ENCODE measurements at places on chromosomes 5 and 9. TPM values are rescaled to one million over a fixed set of nuclear protein-coding genes. Genes with fewer than 3 reads are reported as not detected.

The C9orf153 gene
- 0.55 TPM for total RNA-seq

The PCDHB6 gene
- not detected for total RNA-seq

The LRRC19 gene
- not detected for total RNA-seq

DNA sequence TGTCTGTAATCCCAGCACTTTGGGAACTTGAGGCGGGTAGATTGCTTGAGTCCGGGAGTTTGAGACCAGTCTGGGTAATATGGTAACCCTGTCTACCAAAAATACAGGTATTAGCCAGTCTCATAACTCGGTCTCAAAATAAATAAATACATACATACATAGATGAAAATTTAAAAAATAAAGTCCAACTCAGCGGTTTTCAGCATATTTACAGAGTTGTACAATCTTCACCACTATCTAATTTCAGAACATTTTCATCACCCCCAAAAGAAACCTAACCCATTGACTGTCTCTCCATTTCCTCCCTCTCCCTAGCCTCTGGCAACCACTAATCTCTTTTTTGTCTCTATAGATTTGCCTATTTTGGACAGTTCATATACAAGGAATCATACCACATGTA is 10.7 kb downstream of the RMND5B start:
- DNase-seq = no peak
- H3K4me1 ChIP-seq = no peaks in the 10 kb centered on the region
- H3K27ac ChIP-seq = no peak overlapping the region
- no peaks in the 10 kb centered on the region for H3K27me3 ChIP-seq
- no peak overlapping the region for H3K4me3 ChIP-seq

GRCh38 chr5:100697970-100698369 is 162.8 kb downstream of the FAM174A start:
- DNase-seq = no peak
- H3K36me3 ChIP-seq = no peaks in the 10 kb centered on the region
- no peak overlapping the region for H3K27ac ChIP-seq
- H3K27me3 ChIP-seq = no peaks in the 10 kb centered on the region
- H3K4me3 ChIP-seq = no peak overlapping the region

GRCh38 chr9:17862629-17863028 is 283.8 kb downstream of the SH3GL2 start:
- H3K4me1 ChIP-seq = no peaks in the 10 kb centered on the region
- no peaks in the 10 kb centered on the region for H3K27me3 ChIP-seq
- no peak overlapping the region for H3K4me3 ChIP-seq
- H3K36me3 ChIP-seq = no peaks in the 10 kb centered on the region
- no peak for DNase-seq

Measured in CD4-positive, alpha-beta memory T cell (primary cell).